Activated T-cell treated with anti-CD3 and anti-CD28 coated beads, Interleukin-2, amount 50 U/mL, for 72 hours (primary cell): ENCODE measurements at places on chromosomes 3 and 15.

GRCh38 chr3:71011565-71012287 lies 571.8 kb downstream of the FOXP1 start:
- peaks cover 16% of the 10 kb centered on the region for H3K36me3 ChIP-seq
- peak overlapping the region; percentile 98 for H3K27ac ChIP-seq
- H3K27me3 ChIP-seq = no peaks in the 10 kb centered on the region
- H3K4me3 ChIP-seq = peak overlapping the region; percentile 70
- no peak for DNase-seq

DNA sequence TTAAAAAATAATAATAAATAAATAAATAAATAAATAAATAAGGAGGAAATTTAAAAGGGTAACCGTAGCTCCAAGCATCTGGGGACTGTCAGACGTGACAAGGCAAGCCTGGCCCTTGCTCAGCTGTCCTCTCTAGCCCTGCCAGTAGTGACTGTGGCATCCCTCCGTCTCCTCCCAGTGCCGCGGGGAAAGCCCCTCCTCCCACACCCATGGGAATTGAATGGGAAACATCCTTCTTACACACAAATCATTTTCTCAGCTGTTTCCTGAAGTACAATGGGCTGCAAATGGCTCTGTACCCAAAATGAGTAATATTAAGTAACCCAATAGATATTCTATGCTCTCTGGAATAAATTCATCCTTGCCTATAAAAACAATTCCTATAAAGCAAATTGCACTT lies 101.6 kb upstream of the RAD18 start:
- H3K27ac ChIP-seq = no peak overlapping the region
- peaks cover 1% of the 10 kb centered on the region for H3K36me3 ChIP-seq
- H3K4me1 ChIP-seq = no peaks in the 10 kb centered on the region

- H3K36me3 ChIP-seq = peaks cover 2% of the 10 kb centered on the region
- H3K4me3 ChIP-seq = no peak overlapping the region
- DNase-seq = no peak
Measured at GRCh38 chr3:21509731-21510470, 241.1 kb downstream of the ZNF385D start.

DNA sequence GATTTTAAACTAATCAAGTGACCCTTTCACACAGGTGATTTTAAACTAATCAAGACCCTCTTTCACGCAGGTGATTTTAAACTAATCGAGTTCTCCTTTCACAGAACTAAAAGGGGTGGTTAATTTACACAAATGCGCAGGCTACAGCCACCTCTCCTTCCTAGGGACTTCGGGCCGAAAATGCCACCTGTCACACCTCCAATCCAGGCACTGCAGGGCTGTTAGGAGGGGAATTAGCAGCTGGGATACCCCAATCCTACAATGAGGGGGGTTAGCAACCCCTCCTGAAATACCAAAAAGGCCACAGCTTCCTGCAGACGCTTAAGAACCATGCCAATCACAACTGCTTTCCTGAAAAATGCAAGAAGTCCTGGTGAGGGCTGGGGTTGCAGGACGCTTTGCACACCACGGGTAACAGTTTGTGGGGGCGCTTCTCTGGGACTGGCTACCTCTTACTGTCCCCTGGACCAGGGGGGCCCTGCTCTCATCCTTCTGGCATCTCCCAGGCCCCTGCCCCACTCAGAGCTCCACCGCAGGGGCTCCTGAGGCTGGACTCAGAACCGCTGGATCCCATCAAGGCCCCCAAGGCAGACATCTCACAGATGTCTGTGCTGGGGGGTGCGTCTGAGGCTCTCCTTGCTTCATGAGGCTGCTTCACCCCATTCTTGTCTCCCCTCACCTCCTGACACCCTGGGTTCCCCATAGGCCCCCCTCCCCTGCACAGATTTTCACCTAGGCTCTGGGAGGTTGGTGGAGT lies 145.9 kb downstream of the OR4M2 start:
- no peak for DNase-seq
- H3K27me3 ChIP-seq = peaks cover 10% of the 10 kb centered on the region
- no peak overlapping the region for H3K4me3 ChIP-seq
- no peak overlapping the region for H3K27ac ChIP-seq
- peaks cover 29% of the 10 kb centered on the region for H3K4me1 ChIP-seq
- H3K36me3 ChIP-seq = no peaks in the 10 kb centered on the region

DNA sequence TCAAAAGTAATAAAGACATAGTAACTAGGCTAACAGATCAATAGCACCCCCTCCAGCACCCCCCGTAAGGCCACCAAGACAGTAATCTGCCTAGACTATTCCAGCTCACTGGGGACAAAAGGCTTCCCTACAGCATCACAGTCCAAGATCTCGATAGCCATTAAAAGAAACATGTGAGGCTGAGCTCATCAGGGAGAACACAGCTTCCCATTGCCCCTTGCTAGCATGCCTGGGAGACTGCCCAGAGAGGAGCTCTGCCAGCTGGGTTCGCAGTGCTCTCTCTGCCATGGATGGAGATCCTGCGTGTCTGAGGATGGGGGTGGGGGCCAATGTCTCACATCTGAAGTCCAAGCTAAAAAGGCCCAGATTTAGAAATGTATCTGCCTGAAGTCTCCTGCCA lies 17.8 kb downstream of the LRIG1 start:
- DNase-seq = no peak
- H3K27me3 ChIP-seq = no peaks in the 10 kb centered on the region
- peaks cover 92% of the 10 kb centered on the region for H3K4me1 ChIP-seq
- H3K4me3 ChIP-seq = peak overlapping the region; percentile 62
- H3K36me3 ChIP-seq = peaks cover 6% of the 10 kb centered on the region

- H3K27me3 ChIP-seq = no peaks in the 10 kb centered on the region
- H3K36me3 ChIP-seq = peaks cover 2% of the 10 kb centered on the region
- H3K27ac ChIP-seq = no peak overlapping the region
- H3K4me1 ChIP-seq = peaks cover 58% of the 10 kb centered on the region
Measured at GRCh38 chr3:186506191-186506739, 37.9 kb downstream of the CRYGS start.

GRCh38 chr3:95049841-95050240 lies 987.0 kb downstream of the NSUN3 start:
- H3K4me1 ChIP-seq = no peaks in the 10 kb centered on the region
- no peak overlapping the region for H3K27ac ChIP-seq
- DNase-seq = no peak
- H3K27me3 ChIP-seq = no peaks in the 10 kb centered on the region

DNA sequence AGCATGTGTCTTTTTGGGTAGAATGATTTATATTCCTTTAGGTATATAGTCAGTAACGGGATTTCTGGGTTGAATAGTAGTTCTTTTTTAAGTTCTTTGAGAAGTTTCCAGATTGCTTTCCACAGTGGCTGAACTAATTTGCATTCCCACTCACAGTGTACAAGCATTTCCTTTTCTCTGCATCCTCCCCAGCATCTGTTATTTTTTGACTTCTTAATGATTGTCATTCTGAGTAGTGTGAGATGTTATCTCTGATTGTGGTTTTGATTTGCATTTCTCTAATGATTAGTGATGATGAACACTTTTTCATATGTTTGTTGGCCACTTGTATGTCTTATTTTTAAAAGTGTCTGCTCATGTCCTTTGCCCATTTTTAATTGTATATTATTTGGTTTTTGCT lies 337.6 kb downstream of the EFHB start:
- no peaks in the 10 kb centered on the region for H3K27me3 ChIP-seq
- H3K27ac ChIP-seq = no peak overlapping the region
- H3K4me3 ChIP-seq = no peak overlapping the region
- H3K36me3 ChIP-seq = no peaks in the 10 kb centered on the region
- DNase-seq = no peak
- H3K4me1 ChIP-seq = no peaks in the 10 kb centered on the region

- H3K27me3 ChIP-seq = no peaks in the 10 kb centered on the region
- H3K36me3 ChIP-seq = peaks cover 14% of the 10 kb centered on the region
- no peak for DNase-seq
Measured at GRCh38 chr15:74594455-74594854, 21.2 kb upstream of the CLK3 start.

DNA sequence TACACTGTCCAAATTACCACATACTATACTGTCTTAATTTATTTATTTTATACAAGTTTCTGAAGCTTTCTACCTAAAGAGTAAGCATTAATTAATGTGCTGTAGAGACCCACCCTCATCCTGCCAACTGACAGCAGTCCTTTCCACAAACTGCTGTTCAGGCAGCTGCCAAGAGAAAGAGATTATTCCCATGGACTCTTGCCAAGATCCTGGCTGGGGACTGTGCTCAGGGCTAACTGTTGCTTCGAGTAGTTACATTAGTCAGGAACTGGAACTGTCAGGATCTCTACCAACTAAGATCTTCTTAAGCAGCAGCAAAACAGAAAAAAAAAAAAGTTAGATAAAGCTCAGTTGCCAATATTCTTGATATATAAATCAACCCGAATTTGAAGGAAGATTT lies 398.8 kb downstream of the MECOM start:
- no peak overlapping the region for H3K27ac ChIP-seq
- no peak for DNase-seq
- no peaks in the 10 kb centered on the region for H3K36me3 ChIP-seq
- H3K4me1 ChIP-seq = no peaks in the 10 kb centered on the region
- H3K4me3 ChIP-seq = no peak overlapping the region

- peak overlapping the region; percentile 30 for H3K4me3 ChIP-seq
- no peaks in the 10 kb centered on the region for H3K27me3 ChIP-seq
- H3K36me3 ChIP-seq = peaks cover 4% of the 10 kb centered on the region
- no peak for DNase-seq
- H3K27ac ChIP-seq = no peak overlapping the region
- peaks cover 10% of the 10 kb centered on the region for H3K4me1 ChIP-seq
Measured at GRCh38 chr3:105883798-105884377, 15.1 kb upstream of the CBLB start.

DNA sequence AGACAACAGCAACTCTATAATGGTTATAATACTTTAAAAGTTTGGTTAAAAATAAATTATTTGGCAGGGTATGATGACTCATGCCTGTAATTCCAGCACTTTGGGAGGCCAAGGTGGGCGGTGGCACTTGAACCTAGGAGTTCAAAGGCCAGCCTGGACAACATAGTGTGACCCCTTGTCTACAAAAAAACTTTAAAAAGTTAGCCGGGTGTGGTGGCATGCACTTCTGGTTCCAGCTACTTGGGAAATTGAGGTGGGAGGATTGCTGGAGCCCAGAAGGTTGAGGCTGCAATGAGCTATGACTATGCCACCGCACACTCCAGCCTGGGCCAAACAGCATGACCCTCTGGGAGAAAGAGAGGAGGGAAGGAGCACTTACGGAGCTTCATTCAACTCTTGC lies 7.7 kb upstream of the TRPC1 start:
- H3K27me3 ChIP-seq = peaks cover 22% of the 10 kb centered on the region
- no peaks in the 10 kb centered on the region for H3K4me1 ChIP-seq
- DNase-seq = no peak
- no peak overlapping the region for H3K4me3 ChIP-seq
- H3K27ac ChIP-seq = no peak overlapping the region
- H3K36me3 ChIP-seq = no peaks in the 10 kb centered on the region

DNA sequence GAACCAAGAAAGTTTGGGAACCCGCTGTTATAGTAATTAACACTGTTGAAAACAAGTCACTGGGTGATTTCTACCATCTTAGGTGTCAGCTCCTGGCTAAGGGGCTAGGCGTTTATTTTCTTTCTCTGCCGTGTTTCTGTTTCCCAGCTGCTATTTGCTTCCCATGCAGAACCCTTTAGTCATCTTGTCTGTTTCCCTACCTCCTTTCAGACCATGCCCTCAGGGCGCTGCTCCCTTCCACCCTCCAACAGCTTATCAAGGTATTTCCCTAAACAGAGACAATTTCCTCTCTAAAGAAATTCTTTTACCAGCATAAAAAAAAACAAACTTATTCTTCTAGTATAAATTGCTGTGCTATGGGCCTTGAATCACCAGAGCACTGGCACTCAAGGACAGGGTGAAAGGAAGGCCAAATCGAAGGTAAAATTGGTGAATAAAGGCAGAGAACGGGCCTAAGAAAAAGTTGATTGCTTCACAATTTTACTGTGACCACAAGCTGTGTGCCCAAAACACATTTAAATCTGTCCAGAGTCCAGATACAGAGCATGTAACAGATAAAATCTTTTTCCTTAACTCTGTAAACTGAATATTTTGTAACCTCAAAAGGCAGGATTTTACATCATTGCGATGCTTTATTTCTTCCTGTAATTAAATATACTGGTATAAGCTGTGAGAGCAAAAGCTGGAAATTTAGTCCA lies 319.2 kb downstream of the ZNF621 start:
- DNase-seq = no peak
- peaks cover 6% of the 10 kb centered on the region for H3K27me3 ChIP-seq

DNA sequence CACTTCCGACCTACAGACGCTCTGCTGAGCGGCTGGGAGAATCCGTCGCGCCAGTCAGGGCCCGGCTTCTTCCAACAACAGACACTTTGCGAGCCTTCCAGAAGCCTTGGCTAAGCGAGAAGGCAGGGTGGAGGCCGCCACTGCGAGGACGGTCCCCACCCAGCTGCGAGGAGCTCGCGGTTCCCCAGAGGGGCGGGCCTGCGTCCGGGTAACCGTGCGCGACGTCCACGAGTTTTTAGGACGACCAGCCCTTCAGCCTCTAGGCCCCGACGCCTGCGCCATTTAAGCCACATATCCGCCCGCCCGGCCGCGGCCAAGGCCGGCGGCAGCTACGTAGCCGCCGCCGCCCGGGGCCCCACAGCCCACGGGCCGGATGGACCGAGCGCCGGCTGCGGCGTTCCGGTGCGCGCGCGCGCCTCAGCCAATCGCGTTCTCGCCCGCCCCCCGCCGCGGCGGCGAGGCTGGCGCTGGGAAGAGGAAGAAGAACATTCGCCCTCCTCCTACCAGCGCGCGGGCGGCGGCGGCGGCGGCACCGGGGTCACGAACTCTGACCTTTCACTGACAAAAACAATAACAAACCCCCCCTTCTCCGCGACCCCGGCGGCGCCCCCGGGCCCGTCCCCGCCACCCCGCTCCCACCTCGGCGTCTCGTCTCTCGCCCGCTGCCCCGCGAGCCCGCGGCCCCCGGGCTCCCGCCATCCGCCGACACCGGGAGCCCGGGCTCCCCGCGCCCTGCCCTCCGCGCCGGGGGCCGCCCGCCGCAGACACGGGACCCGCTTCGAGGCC lies at the start of gene NR2C2:
NR2C2 (plus strand) TSS at position 484 of the 786 bp plus-strand sequence. CDS start 56,332 bp downstream, outside the sequence.
- H3K27me3 ChIP-seq = no peaks in the 10 kb centered on the region
- H3K27ac ChIP-seq = peak within 1 kb of the TSS; percentile 99
- peak; percentile 93 for DNase-seq
- H3K4me3 ChIP-seq = peak within 1 kb of the TSS; percentile 100

DNA sequence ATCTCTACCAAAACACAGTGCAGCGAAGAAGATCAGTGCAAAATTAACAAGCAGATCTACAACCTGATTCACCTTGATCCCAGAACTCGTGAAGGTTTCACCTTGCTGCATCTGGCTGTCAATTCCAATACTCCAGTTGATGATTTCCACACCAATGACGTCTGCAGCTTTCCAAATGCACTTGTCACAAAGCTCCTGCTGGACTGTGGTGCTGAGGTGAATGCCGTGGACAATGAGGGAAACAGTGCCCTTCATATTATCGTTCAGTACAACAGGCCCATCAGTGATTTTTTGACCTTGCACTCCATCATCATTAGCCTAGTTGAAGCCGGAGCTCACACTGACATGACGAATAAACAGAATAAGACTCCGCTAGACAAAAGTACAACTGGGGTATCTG lies 13.2 kb downstream of the FEM1B start:
- peaks cover 46% of the 10 kb centered on the region for H3K4me1 ChIP-seq
- DNase-seq = no peak
- H3K27ac ChIP-seq = no peak overlapping the region
- no peak overlapping the region for H3K4me3 ChIP-seq
- H3K27me3 ChIP-seq = no peaks in the 10 kb centered on the region
- H3K36me3 ChIP-seq = peaks cover 7% of the 10 kb centered on the region
